ENCODE measurements at places on chromosomes 4 and X. TPM values are rescaled to one million over a fixed set of nuclear protein-coding genes. Genes with fewer than 3 reads are reported as not detected.

The F8A2 gene
- not detected for total RNA-seq

The TMPRSS11A gene
- not detected for total RNA-seq

The PLK4 gene
- not detected for total RNA-seq

The LUZP4 gene
- total RNA-seq, result not detected

The YY2 gene
- 1.0 TPM for total RNA-seq

Data from psoas muscle (tissue), 8 donors.